ENCODE measurements at places on chromosomes 3 and 15. TPM values are rescaled to one million over a fixed set of nuclear protein-coding genes. Genes with fewer than 3 reads are reported as not detected.
A peak's percentile ranks its signal among the peaks of the same experiment; 100 is the strongest.

Gene SAMMSON
- not detected for total RNA-seq

Gene LNP1
- 1.5 TPM for total RNA-seq

Gene IL17RD
- total RNA-seq = 9.8 TPM

Gene SCN5A
- not detected for total RNA-seq

Gene CHRM5
- not detected for total RNA-seq

Gene EIF4A2
- total RNA-seq = 441 TPM

Gene MEIS2
- 6.7 TPM for total RNA-seq

Gene AADACL2
- not detected for total RNA-seq

Gene DNAH12
- total RNA-seq = 0.24 TPM

Gene PLA2G4B
- 1.5 TPM for total RNA-seq

Gene ZBBX
- total RNA-seq = not detected

Gene ADPRH
- total RNA-seq = 1.0 TPM

Gene CCR2
- total RNA-seq = not detected

Gene SECISBP2L
- total RNA-seq = 30.3 TPM

DNA sequence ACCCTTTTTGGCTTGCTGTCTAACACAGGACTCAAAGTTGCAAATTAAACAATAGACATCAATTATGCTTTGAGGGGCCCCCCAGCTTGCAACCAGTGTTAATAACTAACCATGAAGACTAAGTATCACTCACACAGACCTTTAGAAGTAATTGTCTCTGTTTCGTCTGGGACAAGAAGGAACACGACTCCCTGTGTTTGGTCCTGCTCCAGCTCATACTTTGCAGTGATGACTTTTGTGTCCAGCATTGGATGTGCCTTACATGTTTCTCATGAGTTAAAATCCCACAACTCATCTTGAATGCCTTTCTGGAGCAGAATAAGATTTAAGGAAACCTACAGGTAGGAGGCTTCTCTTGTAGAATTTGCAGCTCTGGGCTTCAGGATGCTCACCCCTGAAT is 53.1 kb downstream of the GMNC start:
- DNase-seq = peak; percentile 51

DNA sequence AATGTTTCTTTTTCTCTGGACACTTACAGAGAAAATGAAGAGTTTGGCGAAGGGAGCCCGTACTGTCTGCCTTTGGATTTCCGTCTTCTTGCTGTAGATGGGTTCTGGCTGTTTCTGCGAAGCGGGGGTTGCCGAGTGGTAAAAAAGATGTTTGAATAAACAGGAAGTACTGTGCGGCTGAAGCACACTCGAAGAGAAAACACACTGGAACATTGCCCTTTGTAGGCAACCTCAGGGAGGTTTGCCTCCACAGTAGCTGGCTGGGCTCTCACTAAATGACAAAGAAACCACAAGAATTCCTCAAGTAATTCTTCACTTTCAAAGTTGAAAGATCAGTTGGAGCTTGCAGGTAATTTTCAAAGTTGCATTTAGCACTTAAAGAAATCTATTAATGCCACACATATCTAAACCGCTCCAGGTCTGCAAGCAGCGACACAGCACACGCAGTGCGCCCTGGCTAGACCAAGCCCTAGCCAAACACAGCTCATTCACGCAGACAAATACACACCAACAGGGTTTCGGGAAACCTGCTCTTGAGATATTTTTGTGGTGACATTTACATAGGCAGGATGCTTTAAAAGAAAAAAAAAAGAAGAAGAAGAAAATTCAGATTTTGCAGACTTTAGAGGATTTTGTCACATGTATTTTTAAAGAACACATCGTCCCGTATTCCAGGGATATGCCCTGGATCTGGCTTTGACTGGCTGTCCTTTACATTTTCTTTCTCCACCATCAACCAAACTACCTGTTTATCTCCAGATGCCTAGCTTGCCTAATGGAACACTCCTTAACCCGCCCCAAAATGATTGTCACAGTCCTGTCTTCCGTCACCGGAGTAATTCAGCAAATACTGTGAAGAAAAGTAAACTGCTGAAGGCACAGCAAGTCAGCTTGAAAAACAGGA is 452.8 kb downstream of the FOXP1 start:
- DNase-seq = peak; percentile 59

GRCh38 chr3:14265246-14265962 is 86.8 kb downstream of the LSM3 start:
- DNase-seq = no peak

DNA sequence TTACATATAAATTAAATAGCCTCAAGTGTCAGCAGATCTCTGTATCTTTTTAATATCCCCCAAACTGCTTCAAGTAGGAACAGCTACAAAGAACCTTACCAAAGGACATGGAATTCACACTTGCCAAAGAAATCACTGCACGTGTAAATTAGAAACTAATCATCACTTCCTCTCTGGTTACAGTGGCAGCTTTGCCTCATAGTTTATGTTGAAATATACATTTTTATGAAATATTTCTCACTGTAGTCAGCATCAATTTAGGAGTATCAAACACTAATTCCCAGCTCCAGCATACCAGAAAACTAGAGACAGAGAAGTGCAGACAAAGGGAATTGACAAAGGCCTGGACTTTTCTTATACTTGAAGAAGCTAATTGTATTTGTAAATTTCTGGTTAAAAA is 260.9 kb downstream of the TIGIT start:
- no peak for DNase-seq

DNA sequence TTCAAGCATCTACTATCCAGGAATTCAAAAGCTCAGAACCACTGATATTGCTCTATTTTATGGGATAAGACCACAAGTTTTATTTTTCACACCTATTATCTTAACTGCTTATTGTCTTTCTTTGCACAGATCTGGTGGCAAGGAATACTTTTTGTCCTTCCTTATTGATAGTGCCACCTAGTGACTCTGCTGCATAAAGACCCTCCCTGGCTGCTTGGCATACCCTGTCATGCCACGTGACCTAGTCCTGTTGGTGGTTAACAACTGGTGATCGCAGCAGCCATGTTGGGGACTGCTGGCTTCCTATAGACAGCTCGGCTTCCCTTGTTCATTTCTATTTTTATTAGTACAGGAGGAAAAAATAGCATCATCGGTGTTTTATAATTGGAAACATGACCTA is 236.3 kb downstream of the MEX3B start:
- DNase-seq = no peak

DNA sequence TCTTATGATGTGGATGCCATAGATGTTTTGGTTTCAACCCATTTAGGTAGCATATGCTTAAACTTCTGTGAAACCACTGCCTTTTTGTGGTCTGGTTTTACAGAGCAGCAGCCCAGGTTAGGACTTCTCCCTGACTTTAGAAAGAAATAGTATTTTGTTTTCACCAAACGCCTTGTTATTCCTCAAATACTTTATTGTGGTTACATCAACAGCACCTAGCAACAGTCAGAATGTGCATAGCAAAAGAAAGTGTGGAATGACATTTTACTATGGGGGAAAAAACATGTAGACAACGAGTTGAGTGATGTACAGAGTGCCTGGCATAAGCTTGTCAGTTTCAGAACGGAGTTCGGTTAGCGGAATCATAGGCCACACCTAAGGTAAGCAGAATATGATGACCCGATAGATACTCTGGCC is 159.2 kb downstream of the TPRG1 start:
- no peak for DNase-seq

- no peak for DNase-seq
Measured at GRCh38 chr15:49900903-49901235, 218.2 kb downstream of the ATP8B4 start.

DNA sequence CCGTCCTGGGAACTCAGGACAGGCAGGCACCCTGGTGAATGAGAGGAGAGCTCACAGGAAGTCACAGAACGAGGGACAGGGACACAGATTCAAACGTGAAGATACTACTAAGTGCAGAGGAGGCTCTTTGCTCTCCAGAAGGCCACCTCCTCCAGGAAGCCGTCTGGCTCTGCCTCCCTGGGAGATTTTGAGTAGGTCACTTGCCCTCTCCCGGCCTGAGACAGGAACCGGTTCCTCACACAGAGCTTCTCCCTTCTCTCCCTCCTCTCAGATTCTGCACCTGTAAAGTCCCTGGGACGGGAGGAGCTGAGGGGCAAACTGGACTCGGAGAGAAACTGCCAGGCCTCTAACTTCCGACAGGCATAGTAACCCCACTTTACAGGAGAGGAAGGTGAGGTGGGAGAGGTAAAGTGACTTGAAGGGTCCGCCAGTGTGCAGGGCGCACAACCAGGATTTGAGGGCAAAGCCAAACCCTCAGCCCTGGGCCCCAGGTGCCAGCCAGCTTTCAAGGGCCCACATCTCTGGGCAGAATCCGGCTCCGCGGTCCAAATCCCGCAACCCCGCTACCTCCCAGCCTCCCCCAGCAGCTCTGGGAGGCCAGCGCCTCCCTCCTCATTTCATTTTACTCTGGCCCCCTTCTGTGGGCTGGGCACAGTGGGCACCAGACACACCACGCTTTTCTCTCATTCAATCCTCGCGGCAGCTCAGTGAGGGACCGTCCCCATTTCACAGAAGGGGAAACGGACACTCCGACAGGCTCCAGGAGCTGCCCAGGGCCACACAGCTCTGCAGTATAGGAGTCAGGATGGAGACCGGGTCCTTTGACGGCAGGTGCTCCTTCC is 150.2 kb downstream of the SMAD6 start:
- no peak for DNase-seq

DNA sequence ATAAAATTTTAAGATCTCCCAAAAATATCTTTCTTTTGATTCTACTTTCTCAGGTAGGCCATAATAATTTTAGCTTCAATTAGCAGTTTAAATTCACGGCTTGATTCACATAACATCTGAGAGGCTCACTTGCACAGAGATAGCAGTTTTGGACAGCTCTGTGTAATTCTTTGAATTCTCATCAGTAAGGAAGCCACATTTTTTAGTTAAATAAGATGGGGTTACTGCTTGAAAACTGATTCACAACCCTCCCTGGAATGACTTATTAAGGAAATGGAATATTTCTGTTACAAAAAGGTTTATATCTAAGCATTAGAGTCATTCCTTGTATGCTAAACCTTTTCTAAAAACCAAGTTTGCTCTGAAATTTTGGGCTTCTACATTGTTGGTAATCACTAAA is 212.7 kb downstream of the ALCAM start:
- DNase-seq = no peak

GRCh38 chr15:69816522-69816921 is 281.2 kb downstream of the TLE3 start:
- DNase-seq = no peak

DNA sequence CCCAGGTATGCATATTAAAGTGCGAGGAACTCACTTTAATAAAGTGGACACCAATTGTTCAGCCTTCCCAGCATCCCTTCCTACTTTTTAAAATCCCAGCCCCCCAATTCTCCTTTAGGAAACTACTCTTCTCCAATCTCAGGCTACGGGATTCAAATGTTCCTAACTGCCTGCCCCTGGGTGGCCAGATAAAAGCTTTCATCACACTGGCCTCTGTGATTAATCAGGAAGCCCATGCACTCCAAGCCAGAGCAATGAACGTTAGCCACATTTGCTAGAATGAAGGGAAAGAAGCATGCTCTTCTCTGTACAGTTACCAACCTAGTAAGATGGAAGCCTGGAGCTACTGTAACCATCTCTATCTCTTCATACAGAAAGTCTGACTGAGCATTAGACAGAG is 250.3 kb upstream of the UBE2E2 start:
- DNase-seq = no peak

GRCh38 chr15:31387479-31388118 is 61.0 kb downstream of the KLF13 start:
- DNase-seq = peak; percentile 37

- DNase-seq = no peak
Measured at GRCh38 chr3:110542552-110543150, 529.0 kb upstream of the NECTIN3 start.

DNA sequence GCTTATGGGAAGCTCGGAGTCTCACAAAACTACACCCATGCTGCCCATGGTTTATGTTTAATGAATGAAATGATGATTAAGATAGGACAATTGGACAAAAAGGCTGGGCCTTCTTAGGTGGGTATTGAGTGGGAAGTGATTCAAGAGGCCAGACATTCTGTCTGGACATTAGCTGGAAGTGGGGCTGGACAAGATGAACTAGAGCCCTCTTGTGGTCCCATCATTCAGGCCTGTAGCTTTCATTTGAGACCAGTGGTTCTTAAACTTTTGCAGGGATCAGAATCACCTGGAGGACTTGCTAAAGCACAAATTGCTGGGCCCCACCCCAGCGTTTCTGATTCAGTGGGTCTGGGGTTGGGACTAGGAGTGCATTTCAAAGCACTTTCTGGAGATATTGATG is 290.4 kb upstream of the CTDSPL start:
- no peak for DNase-seq

GRCh38 chr3:10206166-10206511 is 41.4 kb downstream of the IRAK2 start:
- DNase-seq = no peak

- no peak for DNase-seq
Measured at GRCh38 chr3:99662838-99663570, 24.6 kb downstream of the COL8A1 start.

GRCh38 chr3:145639003-145639606 is 521.9 kb downstream of the PLOD2 start:
- DNase-seq = no peak

- peak; percentile 87 for DNase-seq
Measured at GRCh38 chr3:184636741-184637316, 75.0 kb downstream of the MAGEF1 start.

DNA sequence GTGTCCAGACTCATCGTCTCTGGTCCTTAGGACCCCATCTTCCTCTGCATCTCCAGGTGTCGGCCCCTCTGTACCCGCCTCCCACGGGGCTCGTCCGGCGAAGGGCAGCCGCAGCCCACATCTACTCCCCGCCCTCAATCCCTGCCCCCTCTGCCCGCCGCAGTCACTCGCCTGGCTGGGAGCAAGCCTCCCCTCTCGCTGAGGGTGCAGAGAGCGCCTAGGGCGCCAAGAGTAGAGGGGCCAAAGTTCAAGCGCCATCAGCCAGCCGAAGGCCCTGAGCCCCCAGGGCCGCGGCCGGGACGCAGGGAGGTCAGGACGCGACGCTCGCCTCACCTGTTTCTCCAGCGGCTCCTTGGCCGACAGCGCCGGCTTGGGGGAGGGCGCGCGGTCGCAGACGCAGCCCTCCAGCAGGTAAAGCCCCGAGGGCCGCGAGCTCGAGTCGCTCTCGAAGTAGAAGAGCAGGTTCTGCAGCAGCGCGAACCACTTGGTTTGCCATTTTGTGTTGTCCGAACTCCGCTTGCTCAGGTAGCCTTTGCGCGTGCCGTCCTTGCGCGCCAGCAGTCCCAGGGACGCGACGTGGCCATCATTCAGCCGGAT is 592 bp downstream of the RASGRF1 start:
- DNase-seq = peak; percentile 28

DNA sequence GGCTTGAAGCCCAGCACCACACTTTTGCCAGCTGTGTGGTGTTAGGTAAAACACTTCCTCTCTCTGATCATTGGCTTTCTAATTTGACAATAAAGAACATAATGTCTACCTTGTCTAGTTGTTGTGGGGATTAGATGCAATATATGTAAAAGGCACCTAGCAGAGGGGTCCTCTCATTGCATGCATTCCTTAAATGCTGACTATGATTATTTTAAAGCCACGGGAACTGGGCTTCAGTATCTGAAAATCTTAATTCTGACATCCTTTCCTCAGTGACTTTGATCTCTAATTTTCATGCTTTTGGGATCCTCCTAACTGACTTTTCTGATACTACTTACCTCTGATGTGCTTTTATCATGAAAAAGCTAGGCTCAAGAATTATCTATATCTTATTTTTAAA is 596.3 kb downstream of the TAFA4 start:
- DNase-seq = no peak

- no peak for DNase-seq
Measured at GRCh38 chr15:68939501-68939900, 9.2 kb downstream of the SPESP1 start.

GRCh38 chr3:124960698-124961097 is 26.1 kb upstream of the MUC13 start:
- DNase-seq = no peak
